ENCODE measurements at places on chromosomes 7 and 10. TPM values are rescaled to one million over a fixed set of nuclear protein-coding genes. Genes with fewer than 3 reads are reported as not detected.
A peak's percentile ranks its signal among the peaks of the same experiment; 100 is the strongest.

- peak; percentile 53 for DNase-seq
Observed at GRCh38 chr7:105014693-105015389, 836 bp downstream of the KMT2E start.

GRCh38 chr7:42934291-42934690, 2.1 kb downstream of the MRPL32 start:
- DNase-seq, result no peak

DNA sequence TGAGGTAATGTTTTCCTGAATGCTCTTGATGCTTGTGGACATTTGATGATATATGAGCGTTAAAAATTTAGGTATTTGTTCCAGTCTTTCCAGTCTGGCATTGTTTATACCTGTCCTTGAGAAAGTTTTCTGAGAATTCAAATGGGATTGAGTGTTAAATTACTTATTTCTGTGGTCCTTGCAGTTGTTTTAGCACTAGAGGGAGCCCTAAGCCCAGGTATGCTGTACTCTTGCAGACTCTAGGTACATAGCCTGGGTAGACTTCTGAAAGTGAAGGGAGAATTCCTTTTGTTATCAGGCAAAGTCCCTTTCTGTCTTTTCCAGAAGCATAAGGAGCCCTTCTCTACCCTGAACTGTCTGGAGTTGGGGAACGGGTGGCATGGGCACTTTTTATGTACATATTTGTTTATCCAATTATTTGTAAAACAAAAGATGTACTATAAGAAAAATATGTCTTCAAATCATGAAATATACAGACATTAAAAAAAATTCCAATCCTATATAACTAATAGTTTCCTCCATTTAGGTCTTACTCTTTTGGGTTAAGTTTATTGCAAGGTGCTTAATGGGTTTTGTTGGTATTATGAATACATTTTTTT, 262.1 kb downstream of the ATRNL1 start:
- DNase-seq, result peak; percentile 34

GRCh38 chr10:74586088-74586585, 240.3 kb upstream of the KAT6B start:
- DNase-seq, result no peak

SLC13A1 gene
- total RNA-seq, result not detected
